Hematopoietic multipotent progenitor cell treated with erythropoietin and hydrocortisone succinate and interleukin-3 and kit ligand, for 15 days (in vitro differentiated cells): ENCODE measurements at places on chromosomes 2 and 18.

DNA sequence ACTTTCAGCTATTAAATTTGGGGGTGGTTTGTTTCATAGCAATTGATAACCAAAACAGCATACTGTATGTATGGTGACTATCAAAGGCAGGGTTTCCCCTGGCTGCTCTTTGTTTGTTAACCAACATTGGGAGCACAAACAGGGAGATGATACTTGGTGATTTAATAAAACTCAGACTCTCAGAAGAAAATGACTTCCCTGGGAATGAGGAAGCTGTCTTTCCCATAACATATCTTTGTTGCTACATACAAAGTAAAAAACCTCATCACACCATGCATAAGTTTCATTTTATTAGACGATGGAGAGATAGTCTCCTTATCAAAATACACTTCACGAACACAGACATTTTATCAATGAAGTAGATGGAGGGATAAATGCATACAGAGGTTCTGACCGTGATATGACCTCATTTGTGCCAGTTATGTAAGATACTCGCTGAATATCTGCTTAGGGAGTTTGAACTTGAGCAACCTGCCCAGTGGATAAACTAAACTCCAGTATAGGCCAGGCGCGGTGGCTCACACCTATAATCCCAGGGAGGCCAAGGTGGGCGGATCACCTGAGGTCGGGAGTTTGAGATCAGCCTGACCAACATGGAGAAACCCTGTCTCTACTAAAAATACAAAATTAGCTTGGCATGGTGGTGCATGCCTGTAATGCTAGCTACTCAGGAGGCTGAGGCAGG, 3.8 kb upstream of the NFE2L2 start:
- DNase-seq: no peak

- DNase-seq: no peak
Observed at GRCh38 chr2:160132761-160133160, 67.3 kb downstream of the ITGB6 start.

DNA sequence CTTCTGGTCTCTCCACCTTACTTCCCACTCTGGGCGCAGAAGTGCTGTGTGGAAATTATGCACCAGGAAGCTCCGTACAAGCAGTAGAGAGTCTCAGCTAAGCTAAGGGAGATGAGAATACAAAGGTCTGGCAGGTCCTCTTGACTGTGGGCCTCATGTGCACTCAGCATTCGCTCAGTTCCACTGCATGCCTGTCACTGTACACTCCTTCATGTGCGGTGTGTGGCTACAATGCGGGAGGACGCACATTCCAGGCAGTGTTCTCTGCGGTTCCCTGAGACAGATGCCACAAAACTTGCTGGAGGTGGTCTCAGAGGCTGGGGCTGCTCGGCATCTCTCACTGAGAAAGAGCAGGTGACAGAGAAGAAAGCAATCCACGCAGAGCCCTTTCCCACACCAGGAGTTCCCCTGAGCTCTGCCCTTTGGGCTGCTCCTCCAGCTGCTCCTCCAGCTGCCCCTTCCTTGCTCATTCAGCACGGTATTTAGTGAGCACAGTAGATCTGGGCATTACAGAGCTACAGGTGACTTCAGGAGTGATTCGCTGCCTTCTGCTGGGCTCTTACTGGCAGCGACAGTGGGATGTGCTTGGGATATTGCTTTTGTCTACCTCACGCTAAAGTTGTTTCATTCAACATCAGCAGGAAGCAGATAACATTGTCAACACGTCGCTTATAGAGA, 176.6 kb downstream of the SH3RF3 start:
- DNase-seq: no peak

- DNase-seq: no peak
Observed at GRCh38 chr2:182445391-182445965, 18.6 kb upstream of the PDE1A start.

DNA sequence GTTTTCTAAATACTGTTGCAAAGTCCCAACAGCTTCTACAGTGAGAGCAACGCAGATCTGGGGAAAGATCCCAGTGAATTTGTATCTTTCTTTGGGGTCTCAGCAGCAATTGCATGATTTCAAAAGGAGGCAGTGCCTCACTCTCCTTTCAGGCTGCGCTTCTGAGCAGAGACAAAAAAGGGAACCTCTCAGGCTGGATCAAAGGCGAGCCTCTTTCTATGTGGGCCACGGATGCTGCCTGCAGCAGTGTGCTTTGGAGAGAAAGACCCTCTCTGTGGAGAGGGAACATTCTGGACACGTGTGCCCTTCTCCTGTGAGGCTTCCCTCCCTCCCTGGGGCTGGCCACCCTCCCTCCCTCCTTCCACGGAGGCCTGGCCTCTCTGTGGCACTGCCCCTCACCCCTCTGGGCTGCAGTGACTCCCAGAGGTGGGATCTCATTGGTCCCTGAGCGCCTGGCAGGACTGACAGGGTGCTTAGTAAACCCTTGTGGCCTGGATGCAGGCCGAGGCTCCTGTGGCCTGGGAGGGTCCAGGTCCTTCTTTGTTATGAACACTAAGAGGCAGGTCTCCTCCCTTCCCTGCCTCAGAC, 21.6 kb upstream of the PDIA6 start:
- DNase-seq: no peak

GRCh38 chr2:175575346-175576258, 394.1 kb upstream of the ATP5MC3 start:
- no peak for DNase-seq

- DNase-seq: no peak
Observed at GRCh38 chr2:231542136-231542535, 11.9 kb upstream of the NMUR1 start.

GRCh38 chr2:106944215-106944614, 58.2 kb upstream of the ST6GAL2 start:
- DNase-seq: no peak

DNA sequence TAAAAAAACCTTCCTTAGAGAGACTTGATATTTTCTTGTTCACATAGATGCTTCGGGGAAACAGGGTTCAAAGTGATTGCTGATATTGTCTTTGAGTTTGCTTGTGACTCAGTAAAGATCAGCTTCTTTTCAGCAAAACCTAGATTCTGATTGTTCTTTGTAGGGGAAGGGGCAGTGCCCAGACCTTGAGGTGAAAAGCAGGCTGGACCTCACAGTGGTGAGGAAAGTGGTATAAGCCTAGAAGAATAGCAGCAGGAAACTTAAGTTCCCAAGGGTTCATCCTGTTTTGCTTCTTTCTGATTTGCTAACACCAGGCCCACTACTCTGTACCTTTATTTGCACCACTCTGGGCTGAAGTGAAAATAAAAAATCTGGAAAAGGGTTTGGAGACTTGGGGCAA, 20.9 kb downstream of the UBXN4 start:
- DNase-seq: no peak

DNA sequence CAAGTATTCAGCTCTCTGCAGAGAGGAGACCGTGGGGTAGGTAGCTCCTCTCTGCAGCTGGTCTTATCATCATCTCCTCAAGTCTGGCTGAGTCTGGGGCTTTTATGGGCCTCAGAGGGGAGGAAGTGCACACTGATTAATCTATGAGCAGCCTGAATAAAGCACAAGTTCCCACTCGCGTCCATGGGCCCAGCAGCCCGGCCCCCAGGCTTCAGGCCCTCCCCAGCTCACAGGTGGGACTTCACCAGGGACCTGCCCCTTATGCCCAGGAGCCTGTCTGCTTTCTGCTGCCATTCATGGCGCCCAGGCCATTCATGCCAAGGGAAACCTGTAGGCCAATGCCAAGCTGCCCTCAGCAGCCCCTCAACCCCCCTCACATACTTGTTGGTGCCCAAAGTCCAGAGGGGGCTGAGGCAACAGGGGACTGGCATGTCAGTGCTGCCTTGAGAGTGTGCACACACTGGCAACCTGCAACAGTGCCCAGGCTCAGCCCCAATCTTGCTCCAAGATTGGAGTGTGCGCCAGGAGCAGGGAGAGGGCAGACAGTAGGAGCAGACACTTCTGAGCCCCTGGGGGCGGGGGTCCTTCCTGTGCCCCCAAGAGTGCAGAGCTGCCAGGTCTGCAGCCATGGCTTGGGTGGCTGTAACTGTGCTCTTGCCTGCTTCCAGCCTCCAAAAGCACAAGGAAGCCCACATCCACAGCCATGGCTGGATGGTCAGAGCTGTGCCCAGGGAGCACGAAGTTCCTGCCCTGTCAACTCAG, 375.6 kb upstream of the VWC2L start:
- DNase-seq: no peak

GRCh38 chr18:66377291-66377690, 226.6 kb downstream of the CDH19 start:
- DNase-seq: no peak

GRCh38 chr2:163467251-163467630, 268.6 kb downstream of the FIGN start:
- DNase-seq: no peak

DNA sequence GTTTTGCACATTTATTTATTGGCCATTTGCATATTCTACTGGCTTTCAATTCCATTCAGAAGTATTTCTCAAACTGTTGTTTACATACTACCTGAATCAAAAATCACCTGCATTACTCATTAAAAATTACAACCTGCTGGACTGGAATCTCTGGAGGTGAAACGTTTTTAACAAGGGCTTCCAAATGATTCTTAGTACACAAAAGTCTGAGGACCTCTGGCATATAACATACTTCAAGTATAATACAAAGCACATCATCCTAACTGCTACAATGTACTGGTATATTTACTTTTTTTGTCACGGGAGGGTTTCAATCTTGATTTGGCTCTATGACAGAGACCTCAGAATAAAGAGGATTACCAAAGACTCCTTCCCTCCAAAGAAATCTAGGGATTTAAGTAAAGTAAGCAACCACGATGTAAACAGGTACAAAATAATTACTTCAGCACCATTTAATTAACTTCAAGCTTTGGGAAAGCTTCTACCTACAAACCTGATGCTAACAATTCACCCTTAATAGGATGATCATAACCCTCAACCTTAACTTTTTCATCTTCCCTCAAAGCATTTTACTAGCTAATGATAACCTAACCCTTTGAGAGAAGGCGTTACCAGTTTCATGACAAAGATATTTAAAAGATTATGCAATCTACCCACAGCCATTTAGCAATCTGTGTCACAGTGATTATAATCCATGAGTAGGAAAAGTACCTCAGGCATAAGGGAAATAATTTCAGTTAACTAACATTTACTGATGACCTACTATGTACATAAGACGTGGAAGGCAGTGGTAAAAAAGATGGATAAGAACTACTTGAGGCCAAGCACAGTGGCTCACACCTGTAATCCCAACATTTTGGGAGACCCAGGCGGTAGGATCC, 24.7 kb downstream of the ATAD2B start:
- DNase-seq: no peak

- DNase-seq: no peak
Observed at GRCh38 chr2:44930274-44931197, 11.0 kb upstream of the SIX3 start.

- no peak for DNase-seq
Observed at GRCh38 chr18:59848002-59848401, 51.8 kb upstream of the PMAIP1 start.

DNA sequence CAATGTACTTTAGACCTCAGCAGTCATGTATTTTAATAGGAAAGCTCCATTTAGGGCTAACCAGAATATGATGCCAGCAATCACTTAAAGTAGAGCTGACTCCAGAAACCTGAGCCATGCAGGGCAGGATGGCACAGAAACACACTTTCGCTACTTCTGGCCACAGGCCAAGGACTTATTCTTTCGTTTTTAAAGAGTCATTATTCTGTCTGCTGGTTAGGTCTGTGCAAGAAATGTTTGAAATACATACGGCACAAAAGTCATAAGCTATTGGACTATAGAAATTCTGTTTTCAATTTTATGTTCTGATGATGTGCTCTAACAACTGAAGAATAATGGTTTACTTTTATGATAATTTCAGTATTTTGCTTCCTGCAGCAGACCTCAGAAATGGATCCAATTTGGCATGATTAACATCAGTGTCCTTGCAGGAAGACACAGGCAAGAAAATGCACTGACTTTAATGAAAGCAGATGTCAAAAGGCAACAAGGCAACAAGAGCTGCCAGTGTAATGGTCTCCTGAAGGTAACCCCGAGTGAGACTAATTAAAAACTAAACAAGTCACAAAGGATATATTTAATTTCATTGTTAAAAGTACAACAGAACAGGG, 114.4 kb upstream of the CHRNA1 start:
- no peak for DNase-seq

- no peak for DNase-seq
Observed at GRCh38 chr2:19812166-19812565, 89.6 kb downstream of the TTC32 start.

DNA sequence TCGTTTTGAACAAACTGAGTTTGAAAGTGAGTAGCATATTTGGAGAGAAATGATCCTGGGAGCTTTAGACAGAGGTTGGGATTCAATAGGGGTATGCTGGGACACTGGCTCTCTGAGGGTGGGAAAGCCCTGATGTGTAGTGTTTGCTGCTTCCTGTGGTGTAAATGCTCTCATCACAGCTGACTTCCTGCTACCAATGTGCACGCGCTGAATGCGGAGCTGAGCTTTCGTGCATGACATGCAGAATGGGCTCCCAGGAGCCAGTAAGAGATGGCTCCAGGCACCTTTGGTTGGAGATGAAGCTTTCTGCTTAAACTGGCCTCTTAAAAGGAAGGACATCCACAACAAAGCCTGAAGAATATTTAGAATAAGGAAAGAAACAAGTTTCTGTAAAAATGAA, 224.1 kb upstream of the CCDC150 start:
- DNase-seq: no peak

- no peak for DNase-seq
Observed at GRCh38 chr2:65292461-65293011, 64.9 kb downstream of the ACTR2 start.

DNA sequence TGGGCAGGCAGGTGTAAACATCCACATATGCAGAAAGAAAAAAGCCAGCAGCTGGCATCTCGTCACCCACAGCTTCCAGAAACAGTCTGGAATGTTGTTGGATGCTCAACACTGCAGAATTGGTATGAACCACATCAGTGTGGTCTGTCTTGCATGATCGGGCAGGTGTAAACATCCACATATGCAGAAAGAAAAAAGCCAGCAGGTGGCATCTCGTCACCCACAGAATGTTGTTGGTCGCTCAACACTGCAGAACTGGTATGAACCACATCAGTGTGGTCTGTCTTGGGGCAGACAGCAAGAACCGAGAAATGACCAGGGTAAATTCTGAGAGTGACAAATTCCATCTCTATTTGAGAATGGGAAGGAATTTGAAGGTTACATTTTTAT, 39.6 kb downstream of the DOCK10 start:
- DNase-seq: no peak
